ENCODE measurements at places on chromosomes 3 and 15. TPM values are rescaled to one million over a fixed set of nuclear protein-coding genes. Genes with fewer than 3 reads are reported as not detected.
A peak's percentile ranks its signal among the peaks of the same experiment; 100 is the strongest.

- no peaks in the 10 kb centered on the region for H3K36me3 ChIP-seq
- no peak overlapping the region for H3K27ac ChIP-seq
- H3K4me1 ChIP-seq, result peaks cover 7% of the 10 kb centered on the region
- DNase-seq, result no peak
These were observed 1.4 kb upstream of the MUC13 start for GRCh38 chr3:124935794-124936542.

DNA sequence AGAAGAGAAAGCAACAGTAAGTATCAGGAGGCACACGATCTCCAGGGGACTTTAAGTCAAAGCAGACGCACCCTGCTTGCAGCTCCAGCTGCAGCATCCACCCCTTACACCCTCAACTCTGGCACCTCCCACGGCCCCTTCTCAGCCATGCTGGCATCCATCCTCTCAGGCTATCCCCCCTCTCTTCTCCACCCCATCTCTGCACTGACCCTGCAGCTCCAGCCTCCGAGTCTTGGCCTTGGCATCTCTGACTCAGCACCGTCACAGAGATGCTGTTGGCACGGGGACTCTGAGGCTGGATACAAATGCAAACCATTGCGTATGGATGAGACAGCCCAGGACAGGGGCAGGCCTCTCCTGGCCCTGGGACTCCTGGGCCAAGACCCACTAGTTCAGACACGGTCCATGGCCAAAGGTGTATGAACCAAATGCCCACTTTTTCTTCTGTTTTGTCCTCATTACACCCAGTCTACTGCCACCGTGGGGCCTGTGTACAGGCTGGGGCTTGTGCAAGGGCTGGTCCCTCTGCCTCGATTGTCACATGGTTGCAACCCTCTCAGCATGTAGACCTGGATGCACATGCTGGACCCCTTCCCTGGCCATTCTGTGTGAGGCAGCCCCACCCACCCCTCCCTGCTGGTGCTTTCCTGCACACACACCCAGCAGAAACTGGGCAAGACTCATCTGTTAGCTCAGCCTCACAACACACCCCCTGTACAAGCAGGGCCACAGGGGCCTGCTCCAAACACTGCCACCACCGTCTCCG is 18.7 kb upstream of the ZXDC start:
- no peaks in the 10 kb centered on the region for H3K4me1 ChIP-seq
- H3K4me3 ChIP-seq, result no peak overlapping the region
- no peaks in the 10 kb centered on the region for H3K36me3 ChIP-seq
- H3K27me3 ChIP-seq, result no peaks in the 10 kb centered on the region

DNA sequence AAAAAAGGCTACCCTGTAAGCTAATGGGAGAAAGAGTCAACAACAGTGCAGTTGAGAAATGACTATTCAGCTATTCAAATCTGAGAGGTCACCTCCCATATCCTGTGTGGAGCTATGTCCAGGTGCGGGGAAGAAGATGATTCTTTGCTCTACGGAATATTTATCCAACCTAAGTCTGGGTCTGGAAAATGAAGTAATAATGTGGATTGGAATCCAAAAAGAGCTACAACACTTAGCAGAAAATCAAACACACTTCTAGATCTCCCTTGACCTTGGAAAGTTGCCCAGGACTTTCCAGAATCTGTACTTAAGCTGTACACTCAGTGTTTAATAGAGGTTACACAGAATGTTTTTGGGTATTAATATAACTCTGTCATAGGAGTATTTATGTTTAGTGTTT is 251.9 kb downstream of the NAALADL2 start:
- H3K4me1 ChIP-seq, result no peaks in the 10 kb centered on the region
- H3K27ac ChIP-seq, result no peak overlapping the region
- H3K36me3 ChIP-seq, result no peaks in the 10 kb centered on the region

DNA sequence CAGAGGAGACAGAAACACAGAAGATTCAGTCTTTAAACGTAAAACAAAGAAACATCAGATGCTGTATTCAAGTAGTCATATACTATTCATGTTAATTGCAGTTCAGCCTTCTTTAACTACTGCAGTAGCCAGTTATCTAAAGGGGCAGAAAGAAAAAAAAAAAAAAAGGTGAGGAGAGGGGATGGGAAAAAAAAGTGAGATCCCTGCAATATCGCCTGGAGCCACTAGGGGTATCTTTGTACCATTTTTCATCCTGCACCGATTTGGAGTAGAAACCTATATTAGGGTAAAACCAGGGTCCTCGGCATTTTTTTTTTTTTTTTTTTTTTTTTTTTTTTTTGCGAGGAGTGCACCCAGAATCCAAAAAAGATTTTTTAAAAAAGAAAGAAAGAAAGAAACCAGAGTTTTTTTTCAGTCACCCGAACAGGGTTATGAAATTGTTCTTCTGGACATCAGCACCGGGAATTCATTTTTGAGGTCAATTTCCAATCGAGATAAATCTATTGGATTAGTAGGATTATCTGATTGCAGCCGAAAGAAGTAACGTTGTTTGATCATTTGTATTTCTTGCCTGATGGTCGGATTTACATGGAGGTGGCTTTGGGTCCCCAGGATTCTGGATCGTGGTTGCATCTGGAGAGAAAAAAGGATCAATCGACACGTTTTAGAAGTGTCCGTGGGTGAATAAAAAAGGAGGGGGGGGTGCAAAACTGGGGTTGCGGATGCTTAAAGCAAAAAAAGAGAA is 186.7 kb downstream of the NLGN1 start:
- no peak overlapping the region for H3K27ac ChIP-seq
- no peaks in the 10 kb centered on the region for H3K4me1 ChIP-seq
- H3K4me3 ChIP-seq, result peak overlapping the region; percentile 35
- DNase-seq, result peak; percentile 14
- H3K27me3 ChIP-seq, result peaks cover 13% of the 10 kb centered on the region

GRCh38 chr3:27789420-27789819 is 67.3 kb upstream of the EOMES start:
- DNase-seq, result no peak
- no peak overlapping the region for H3K4me3 ChIP-seq
- H3K27ac ChIP-seq, result no peak overlapping the region
- peaks cover 6% of the 10 kb centered on the region for H3K27me3 ChIP-seq
- H3K4me1 ChIP-seq, result no peaks in the 10 kb centered on the region

- H3K4me3 ChIP-seq, result no peak overlapping the region
- no peak overlapping the region for H3K27ac ChIP-seq
- no peak for DNase-seq
- H3K4me1 ChIP-seq, result no peaks in the 10 kb centered on the region
- no peaks in the 10 kb centered on the region for H3K27me3 ChIP-seq
These were observed 129.0 kb downstream of the BBX start for GRCh38 chr3:107651782-107652181.

GRCh38 chr15:28167042-28167441 is 67.9 kb upstream of the OCA2 start:
- no peaks in the 10 kb centered on the region for H3K27me3 ChIP-seq
- no peaks in the 10 kb centered on the region for H3K4me1 ChIP-seq
- H3K27ac ChIP-seq, result no peak overlapping the region
- H3K4me3 ChIP-seq, result no peak overlapping the region
- DNase-seq, result no peak
- peaks cover 63% of the 10 kb centered on the region for H3K36me3 ChIP-seq

- no peaks in the 10 kb centered on the region for H3K4me1 ChIP-seq
- H3K27ac ChIP-seq, result no peak overlapping the region
- H3K27me3 ChIP-seq, result no peaks in the 10 kb centered on the region
- H3K4me3 ChIP-seq, result no peak overlapping the region
- DNase-seq, result no peak
- H3K36me3 ChIP-seq, result peaks cover 35% of the 10 kb centered on the region
These were observed 153.4 kb downstream of the CBLB start for GRCh38 chr3:105715372-105715771.

DNA sequence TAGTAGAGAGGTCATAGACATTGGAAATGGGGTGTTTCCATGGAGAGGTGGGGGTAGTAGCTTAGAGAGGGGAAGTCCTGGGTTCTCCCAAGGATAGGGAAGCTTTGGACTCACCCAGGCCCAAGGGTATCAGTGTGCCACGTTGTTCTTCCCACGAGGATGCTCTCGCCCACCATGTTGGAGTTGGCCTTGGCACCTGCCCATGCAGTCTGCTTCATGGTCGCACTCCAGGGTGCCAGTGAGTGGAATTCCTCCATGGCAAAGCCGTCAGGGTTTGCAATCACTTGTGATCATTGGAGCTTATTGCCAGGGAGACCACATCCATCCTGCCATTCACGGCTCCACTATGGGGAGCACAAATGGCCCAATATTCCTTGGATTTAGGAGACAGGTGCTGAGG is 60.6 kb downstream of the GRIP2 start:
- peaks cover 85% of the 10 kb centered on the region for H3K36me3 ChIP-seq
- H3K4me1 ChIP-seq, result no peaks in the 10 kb centered on the region

Gene SSUH2
- 38.7 TPM for polyA plus RNA-seq
